ENCODE measurements at places on chromosomes 16 and 17.

GRCh38 chr17:44689477-44690217 lies at the start of gene CCDC43:
Gene CCDC43 (minus strand): TSS chr17:44689776. CDS start chr17:44689753, 23 bp downstream.
- H3K4me3 ChIP-seq: peak within 1 kb of the TSS; percentile 95
- H3K27me3 ChIP-seq: no peaks in the 10 kb centered on the region
- H3K4me1 ChIP-seq: peaks cover 6% of the 10 kb centered on the region
- H3K27ac ChIP-seq: peak within 1 kb of the TSS; percentile 70
- H3K36me3 ChIP-seq: no peaks in the 10 kb centered on the region

- H3K4me1 ChIP-seq: no peaks in the 10 kb centered on the region
- no peaks in the 10 kb centered on the region for H3K27me3 ChIP-seq
- peak; percentile 58 for DNase-seq
- H3K4me3 ChIP-seq: no peak overlapping the region
Measured at GRCh38 chr16:48231727-48232492, 12.2 kb upstream of the LONP2 start.

GRCh38 chr17:39927929-39928857 lies 661 bp downstream of the LRRC3C start:
- peaks cover 30% of the 10 kb centered on the region for H3K4me1 ChIP-seq
- H3K4me3 ChIP-seq: peak overlapping the region; percentile 93
- peak overlapping the region; percentile 14 for H3K27ac ChIP-seq
- H3K36me3 ChIP-seq: no peaks in the 10 kb centered on the region

DNA sequence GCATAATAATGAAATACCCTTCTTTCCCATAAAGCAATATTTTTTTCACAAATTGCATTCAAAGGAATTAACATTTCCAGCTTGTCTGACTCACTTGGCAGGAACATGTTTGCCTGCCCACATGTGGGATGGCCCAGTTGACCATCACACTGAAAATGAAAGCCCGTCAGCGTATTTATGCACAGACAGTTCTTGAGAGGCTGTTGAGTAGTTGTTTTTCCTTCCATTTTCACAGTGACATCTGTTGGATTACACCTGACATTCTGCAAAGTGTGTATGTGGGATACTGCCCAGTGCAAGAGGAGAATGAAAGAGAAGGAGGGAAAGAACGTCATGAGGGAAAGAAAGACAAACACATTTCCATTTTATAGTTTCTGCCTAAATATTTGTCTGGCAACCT lies 29.7 kb downstream of the HS3ST4 start:
- no peak overlapping the region for H3K27ac ChIP-seq
- no peaks in the 10 kb centered on the region for H3K36me3 ChIP-seq
- H3K27me3 ChIP-seq: no peaks in the 10 kb centered on the region
- DNase-seq: no peak

Data from neural progenitor cell (in vitro differentiated cells).